ENCODE measurements at places on chromosomes 13 and 19.
A peak's percentile ranks its signal among the peaks of the same experiment; 100 is the strongest.

DNA sequence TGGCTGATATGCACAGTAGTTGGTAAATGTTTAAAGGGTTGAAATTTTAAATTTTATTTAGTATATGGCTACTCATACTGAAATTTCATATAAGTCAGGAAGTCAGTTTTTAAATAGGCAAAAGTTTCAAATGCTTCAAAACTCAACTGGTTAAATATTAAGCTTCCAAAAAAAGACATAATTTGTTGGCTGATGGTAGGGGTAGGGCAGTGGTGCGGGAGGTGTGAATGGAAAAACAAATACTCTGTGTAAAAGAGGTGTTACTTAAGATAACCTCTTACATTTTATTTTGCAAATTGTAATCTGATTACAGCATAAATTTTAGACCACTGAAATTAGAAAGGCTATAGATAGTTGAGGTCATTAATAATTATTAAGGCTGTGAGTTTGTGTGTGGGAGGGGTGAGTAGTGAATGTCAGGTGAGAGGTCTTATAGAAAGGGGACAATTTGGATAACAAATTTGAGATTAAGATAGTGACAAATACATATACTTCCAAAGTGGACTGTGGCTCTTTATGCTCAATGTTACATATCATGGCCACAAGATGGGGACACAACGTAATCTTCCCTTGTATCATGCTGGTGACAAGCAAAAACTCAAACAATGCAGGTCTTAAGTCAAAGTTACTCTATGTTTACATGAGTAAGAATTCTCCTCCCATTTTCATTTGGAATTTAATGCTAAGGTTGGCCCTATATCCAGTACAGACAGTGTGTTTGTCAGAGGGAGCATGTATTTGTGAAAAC, 36.6 kb upstream of the OXGR1 start:
- no peak for DNase-seq

DNA sequence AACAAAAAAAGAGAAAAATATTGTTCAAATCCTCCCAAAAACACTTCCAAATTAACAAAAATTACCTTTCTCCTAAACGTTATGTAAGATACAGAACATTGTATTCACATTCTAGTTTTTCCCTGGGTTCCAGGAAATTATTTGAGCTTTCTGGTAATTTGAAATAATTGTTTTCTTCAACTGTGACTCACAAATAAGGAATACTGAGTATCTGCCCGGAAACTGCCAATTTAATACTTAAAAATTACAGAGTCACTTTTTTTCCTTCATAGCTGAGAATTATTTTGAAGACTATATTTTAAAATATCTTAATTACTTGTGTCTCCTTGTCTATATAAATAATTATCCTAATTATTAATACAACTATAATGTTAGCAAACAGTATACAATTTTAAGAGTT, 709.0 kb upstream of the ARGLU1 start:
- no peak for DNase-seq

- no peak for DNase-seq
Observed at GRCh38 chr13:49315756-49316482, 68.2 kb downstream of the CDADC1 start.

DNA sequence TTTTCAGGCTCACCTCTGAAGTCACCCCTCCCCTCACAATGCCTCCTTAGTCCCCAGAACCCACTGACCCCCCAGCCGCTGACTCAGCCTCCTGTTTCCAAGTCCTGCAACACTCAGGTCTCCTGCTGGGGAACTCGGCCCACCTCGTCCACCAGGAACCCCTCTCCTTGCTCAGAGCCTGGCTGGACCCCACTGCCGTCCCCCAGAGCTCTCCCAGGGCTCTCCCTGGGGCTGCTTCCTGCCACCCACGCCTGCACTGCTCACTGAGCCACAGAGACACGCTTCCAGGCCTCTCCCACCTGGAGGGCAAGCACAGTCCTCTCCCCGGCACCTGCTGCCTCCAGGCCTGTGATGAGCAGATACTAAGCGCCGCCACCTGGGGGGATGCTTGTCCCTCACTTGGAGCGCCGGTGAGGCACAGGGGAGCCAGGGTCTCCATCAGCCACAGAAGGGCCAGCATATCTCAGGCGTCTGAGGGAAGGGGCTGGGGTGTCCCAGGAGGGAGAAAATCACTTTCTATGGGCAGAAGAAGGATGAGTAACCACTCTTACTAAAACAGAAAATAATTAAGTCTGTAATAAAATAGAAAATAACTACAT, 53.8 kb downstream of the KLF2 start:
- DNase-seq = no peak

GRCh38 chr19:16836115-16837034, 7.2 kb downstream of the SIN3B start:
- no peak for DNase-seq

DNA sequence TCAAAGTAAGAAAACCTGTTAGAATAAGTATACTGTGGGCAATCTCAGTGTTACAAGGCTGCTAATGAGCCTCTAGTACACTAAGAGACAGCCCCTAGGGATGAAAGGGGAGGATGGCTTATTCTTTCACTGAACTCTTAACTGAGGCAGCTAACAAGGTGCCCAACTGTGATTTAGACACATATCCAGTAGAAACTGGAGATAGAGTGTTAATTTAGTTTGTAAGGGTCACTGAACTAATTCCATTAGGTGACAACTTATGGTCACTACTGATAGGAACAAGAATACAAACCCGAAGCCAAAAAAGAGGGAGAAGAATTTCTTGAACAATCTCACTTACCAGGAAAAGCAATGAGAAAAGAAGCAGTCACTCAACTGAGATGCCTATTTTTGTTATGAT, 1010.6 kb downstream of the PCDH9 start:
- DNase-seq = no peak

GRCh38 chr19:47305309-47305751, 4.3 kb upstream of the C5AR1 start:
- DNase-seq = peak; percentile 78

DNA sequence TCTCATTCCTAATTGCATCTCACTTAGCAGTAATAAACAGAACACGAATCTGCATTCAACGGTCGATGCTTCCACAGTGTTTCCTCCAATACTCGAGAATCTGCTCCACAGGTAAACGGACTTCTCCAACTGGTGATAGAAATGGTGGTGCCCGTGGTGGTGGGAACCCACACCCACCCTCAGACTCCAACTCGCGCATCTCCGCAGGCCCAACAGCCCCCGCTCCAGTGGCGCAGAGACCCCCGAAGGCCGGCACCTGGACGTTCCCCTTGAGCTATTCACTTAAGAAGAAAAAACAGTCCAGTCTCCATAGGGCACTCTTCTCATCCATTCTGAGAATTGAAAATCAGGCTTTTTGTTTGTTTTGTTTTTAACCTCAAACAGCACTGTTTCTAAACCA, 13.8 kb upstream of the RASA3 start:
- DNase-seq = no peak

DNA sequence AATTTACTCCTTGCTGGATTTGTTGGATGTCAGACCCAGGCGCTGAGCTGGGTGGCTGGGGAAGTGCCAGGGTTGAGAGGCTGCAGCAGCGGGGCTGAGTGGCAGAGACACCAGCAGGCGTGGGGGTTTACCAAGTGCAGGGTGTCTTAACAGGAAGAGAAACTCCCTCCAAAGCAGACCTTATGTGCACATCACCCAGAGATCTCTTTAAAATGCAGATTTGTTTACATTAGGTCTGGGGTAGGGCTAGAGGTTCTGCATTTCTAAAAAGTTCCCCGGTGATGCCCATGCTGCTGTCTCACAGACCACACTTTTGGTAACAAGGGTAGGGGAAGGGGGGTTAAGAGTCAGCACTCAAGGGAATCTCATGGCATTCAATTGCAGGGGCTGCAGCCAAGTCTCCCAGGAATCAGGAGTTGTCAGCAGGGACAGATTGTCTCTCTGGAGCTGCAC, 80.7 kb upstream of the OLFM4 start:
- DNase-seq = no peak

- DNase-seq = no peak
Observed at GRCh38 chr13:86476656-86477055, 677.4 kb upstream of the SLITRK6 start.

DNA sequence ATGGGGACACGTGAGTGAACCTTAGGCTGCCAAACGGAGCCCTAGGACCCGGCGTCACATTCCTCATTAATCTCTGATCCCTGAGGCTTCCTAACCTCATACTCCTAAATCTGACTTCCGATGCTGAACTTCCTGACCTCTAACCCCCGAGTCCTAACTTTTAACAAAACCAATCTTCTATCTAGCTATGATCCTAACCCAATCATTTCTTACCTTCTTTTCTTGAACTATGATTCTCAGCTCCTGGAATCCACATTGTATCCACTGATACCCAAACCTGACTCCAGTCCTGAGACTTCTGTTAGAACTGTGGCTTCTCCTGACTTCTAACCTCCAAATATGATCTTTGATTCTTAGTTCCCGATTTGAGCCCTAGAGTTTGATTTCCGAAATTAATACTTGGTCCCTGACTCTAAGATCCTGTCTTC, 447 bp downstream of the NFKBIB start:
- no peak for DNase-seq

- no peak for DNase-seq
Observed at GRCh38 chr19:5149932-5150901, 181.3 kb downstream of the KDM4B start.

- no peak for DNase-seq
Observed at GRCh38 chr19:39385629-39386411, 5.1 kb downstream of the PAF1 start.

DNA sequence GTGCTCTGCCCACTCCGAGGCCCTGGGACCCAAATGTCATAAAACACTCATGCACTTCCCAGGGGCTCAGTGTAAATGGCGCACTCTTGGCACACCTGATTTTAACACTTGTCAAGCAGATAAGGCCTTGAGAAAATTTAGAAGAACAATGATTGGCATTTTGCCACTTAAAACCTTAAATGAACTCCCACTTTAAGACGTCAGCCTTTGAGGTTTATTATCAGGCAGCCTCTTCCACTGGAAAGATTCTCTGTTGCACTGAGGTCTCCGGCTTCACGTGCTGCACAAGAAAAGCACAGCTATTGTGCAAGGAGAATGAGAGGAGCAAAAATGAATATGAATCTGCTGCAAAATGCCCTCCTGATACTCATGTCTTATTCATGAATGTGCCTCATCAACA, 38.5 kb upstream of the ATP11A start:
- no peak for DNase-seq
